ENCODE measurements at places on chromosomes 16 and 17.

DNA sequence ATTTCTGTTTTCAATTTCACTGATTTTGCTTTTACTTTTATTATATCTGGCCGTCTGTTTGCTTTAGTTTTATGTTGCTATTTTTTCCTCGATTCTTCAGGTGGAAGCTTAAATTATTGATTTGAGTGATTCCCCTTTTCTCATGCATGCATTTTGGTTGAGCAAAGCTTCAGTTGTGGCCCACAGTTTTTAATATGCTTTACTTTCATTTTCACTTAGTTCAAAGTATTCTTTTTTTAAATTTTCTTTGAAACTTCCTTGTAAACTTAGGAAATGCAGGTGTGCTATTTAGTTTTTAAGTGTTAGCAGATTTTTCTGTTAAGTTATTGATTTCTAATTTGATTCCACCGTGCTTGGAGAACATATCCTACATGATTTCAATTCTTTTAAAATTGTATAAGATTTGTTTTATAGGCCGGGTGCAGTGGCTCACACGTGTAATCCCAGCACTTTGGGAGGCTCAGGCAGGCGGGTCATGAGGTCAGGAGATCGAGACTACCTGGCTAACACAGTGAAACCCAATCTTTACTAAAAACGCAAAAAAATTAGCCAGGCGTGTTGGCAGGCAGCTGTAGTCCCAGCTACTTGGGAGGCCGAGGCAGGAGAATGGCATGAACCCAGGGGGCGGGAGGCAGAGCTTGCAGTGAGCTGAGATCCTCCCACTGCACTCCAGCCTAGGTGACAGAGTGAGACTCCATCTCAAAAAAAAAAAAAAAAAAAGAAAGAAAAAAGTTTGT, 531.2 kb downstream of the KIF2B start:
- no peak for DNase-seq

- no peak for DNase-seq
Observed at GRCh38 chr17:4582101-4582501, 2.2 kb upstream of the SMTNL2 start.

- no peak for DNase-seq
Observed at GRCh38 chr17:29018788-29019474, 13.1 kb upstream of the SEZ6 start.

DNA sequence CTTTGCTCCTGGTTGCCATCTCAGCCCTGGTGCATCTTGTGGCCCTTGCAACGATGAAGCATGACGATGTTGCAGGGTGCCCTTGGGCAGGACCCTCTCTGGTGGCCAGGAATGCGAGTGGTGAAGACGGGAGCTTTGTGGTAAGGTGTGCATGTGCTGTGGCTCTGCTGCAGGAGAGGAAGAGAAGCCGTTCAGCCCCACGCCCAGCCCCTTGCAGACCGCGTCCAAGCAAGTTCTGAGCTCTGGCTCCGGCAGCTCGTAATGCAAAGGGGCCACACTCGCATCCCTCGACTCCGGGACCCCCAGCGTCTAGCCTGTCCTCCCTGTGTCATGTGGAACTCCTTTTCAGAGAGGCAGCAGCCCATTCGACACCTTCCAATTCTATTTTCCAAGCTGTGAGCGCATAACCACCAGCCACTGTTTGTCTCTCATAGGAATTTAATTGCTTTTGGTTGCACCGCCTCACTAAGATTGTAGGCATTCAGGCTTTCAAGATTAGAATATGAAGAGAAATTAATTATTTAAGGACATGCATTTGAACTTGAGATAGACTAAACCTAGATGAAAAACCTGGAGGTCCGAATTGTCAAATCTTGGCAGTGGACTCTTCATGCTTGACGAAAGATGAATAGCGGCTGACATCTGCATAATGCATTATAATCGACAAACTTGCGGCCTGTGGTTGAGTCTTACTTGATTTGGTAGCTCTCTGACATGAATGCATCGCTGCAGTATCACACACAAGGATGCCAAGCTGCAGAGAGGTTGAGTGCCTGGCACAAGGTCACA, 21.1 kb upstream of the KCNG4 start:
- no peak for DNase-seq

GRCh38 chr17:73393381-73393780, 81.6 kb upstream of the CDC42EP4 start:
- no peak for DNase-seq

- no peak for DNase-seq
Observed at GRCh38 chr17:65130832-65131231, 6.3 kb upstream of the RGS9 start.

DNA sequence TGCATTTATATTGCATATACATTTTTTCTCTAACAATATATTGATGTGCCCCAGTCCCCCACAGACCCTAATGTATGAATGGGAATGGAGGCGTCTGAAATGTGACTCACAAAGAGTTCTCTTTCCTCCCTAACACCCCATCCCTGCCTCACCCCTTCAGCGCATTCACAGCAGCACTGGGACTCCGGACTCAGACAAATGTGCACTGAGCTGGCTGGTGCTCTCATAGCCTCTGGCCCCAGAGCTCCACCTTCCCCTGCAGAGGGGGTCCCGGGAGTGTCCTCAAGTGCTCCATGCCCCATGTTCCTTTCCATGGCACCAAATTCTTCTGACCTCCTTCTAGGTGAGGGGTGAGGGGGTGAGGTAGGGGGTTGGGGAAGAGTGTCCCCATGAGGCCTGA, 20.6 kb downstream of the NPTX1 start:
- no peak for DNase-seq

DNA sequence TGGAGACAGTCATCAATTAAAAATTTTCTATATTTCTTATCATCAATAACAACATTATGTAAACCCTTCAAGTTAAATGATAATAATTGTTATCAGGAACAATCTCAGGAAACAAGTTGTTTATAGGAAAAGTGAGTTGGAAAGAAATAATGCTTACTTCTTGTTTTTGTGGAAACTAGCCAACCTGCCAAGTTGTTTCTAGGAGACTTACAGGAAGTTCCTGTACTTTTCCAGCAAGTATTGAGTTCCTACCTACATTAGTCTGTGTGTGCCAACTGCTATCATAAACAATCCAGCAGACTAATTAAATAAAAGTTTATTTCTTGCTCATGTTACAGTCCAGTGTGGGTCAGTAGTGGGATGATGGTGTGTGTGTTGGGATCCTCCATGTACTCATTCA, 1.6 kb upstream of the CCL14 start:
- DNase-seq, result no peak

DNA sequence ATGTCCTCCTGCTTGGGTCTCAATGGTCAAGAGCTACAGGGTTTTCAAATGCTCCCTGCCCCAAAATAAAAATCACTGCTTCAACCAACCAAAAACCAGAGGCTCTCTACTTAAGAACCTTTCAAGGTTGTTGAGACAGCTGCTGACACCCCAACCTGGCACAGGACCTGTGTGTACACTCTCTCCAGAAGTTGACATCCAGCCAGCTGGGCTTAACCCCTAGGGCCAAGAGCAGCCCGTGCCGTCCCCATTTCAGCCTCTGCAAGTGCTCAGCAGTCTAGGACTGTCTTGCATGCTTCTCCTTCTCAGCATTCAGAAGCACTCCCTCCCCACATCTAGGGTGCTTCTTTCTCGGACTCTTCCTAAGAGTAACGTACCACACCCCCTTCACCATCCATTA, 59.0 kb upstream of the TRAP1 start:
- DNase-seq, result no peak

Data from choroid plexus epithelial cell (primary cell).